Forelimb muscle (tissue), 1 donor: ENCODE measurements at places on chromosomes 7 and 10. TPM values are rescaled to one million over a fixed set of nuclear protein-coding genes. Genes with fewer than 3 reads are reported as not detected.

The MPLKIP gene
- 18.1 TPM for polyA plus RNA-seq

The PNLIP gene
- polyA plus RNA-seq = not detected

The GPC2 gene
- polyA plus RNA-seq = 6.3 TPM

The GDF2 gene
- not detected for polyA plus RNA-seq

The FRAT1 gene
- 1.0 TPM for polyA plus RNA-seq

The FAM25C gene
- polyA plus RNA-seq = not detected

The TACR2 gene
- 0.59 TPM for polyA plus RNA-seq

The PDE1C gene
- 3.0 TPM for polyA plus RNA-seq

The DYNC1I1 gene
- polyA plus RNA-seq = 0.68 TPM

The NPC1L1 gene
- polyA plus RNA-seq = 0.04 TPM

The NODAL gene
- 0.46 TPM for polyA plus RNA-seq

The PON3 gene
- 3.8 TPM for polyA plus RNA-seq

- DNase-seq = no peak
Observed at GRCh38 chr7:26202019-26202990, 760 bp downstream of the CBX3 start.

DNA sequence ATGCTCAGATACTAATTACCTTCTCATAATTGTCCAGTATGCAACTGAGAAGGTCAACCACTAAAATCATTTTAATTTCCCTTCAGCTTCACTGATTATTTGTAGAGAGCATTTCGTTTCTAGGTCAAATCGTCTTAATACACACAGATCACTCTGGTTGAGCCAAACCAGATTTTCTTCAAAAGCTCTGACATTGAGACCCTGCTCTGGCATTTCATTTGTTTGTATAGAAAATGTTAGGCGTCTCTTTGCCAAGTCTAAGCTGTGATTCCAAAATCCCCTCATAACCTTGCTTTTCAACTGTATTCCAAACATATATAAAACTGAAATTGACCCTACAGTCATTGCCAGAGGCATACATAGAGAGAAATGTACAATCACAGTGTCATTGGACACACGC is 520.0 kb downstream of the CNTNAP2 start:
- no peak for DNase-seq

DNA sequence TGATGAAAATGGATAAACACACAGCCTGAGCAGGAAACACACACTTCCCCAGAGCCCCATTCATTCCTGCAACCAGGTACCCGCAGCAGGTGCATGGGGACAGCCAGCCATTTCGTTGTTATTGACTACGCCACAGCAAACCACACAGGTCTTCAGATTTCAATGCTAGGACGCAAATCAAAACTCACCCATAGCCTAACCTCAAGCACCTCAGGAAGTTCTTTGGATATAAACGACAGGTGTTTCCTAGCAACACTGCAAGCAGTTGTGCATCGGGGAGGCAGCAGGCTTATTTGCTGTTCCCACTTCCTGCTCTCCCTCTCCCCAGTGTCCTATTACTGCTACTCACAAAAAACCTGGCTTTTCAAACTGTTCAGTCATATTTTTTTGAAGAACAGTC is 176.5 kb upstream of the FRMD4A start:
- no peak for DNase-seq

DNA sequence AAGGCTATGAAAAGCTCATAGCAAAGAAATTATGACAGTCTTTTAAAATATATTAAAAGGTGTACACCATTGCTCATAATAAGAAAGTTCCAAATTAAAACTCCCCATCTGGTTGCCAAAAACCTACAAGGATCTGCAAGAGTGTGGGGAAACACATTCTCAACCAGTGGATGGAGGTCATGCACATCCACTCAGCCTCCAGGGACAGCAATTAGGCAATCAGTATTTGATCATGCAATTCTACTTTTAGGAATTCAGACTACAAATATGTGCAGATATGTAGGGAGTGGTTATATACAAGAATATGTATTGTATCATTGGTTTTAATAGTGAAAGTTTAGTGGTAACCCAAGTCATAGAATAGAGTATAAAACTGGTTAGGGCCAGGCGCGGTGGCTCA is 157.8 kb downstream of the FGFR2 start:
- DNase-seq = no peak

- DNase-seq = no peak
Observed at GRCh38 chr10:128468462-128468861, 342.2 kb upstream of the MKI67 start.

- no peak for DNase-seq
Observed at GRCh38 chr10:27457966-27458365, 46.1 kb upstream of the RAB18 start.

GRCh38 chr10:74862625-74863024 is 36.2 kb downstream of the KAT6B start:
- no peak for DNase-seq

DNA sequence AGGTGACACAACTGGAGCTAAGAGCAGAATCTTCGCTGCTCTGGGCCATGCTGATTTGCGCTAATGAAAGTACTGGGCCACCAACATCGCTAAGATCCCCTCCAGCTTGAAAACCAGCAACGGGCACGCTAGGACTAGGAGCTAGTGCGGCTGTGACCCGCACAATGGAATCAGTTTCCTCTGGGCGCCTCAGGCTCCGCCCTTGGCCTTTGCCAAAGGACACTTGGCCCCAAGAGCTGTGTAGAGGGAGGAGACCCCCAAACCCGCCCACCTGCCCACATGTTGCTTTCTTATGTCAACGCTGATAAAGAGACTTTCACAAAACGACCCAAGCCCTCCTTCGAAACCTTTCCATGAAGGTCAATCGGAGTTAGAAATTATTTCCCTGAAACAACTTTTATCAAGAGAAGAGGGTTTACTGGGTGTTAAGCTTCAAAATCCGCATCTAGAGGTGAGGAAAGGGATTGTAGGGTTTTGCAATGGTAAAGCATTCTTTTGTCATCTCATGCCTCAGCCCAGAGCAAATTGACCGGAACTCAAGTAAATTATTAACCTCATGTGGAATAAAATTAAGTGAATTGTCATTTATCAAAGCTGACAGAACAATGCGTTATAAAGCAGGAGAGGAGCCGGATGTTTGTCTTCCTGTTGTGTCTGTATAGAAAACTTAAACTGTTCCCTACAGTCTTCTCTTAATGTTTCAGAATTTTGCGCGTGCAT is 9.4 kb downstream of the ABCB5 start:
- DNase-seq = no peak

DNA sequence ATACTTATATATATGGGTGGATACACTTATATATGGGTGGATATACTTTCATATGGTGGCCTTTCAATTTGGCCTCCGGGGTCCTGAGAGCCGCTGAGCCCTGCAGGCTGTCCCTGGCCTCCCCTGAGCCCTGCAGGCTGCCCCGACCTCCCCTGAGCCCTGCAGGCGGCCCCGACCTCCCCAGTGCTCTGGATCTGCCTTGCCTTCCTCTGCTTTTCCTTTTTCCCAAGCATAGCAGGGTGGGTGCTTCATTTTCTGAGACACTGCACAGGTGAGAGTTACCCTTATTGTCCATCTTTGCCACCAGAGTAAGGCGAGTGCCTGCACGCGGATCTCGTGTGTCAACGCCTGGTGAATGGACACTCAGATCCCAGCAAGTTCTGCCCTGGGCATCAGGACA is 106.6 kb downstream of the VIPR2 start:
- no peak for DNase-seq

DNA sequence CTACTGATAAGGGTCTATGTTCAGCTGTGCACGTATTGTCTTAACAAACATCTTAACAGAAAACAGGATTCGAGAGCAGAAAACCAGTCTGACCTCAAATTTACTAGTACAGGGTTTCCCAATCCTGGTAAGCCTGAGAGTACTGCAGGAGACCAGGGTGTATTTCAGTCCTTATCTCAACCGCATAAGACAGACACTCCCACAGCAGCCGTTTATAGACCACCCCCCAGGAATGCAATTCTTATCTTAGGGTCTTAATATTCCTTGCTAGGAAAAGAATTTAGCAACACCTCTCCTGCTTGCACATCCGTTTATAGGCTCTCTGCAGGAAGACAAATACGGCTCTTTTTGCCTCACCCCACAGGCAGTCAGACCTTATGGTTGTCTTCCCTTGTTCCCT is 277.3 kb downstream of the SDK1 start:
- no peak for DNase-seq

DNA sequence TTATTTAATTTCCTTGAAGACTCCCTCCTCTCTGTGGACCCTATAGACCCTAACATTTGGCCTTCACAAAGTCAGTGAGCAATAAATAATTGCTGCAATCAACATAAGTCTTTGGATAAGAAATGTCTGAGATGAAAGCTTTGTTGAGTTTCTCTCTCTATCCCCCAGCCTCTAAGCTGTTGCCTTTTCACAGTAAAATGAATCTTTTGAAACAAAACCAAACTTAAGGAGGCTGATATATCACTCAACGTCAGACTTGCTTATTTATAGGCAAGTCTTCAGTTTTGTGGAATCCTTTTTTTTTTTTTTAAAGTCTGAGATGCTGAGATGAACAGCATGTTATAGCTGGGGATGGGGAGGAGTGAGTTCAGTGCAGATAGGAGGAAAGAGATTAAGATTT is 10.0 kb downstream of the CPED1 start:
- DNase-seq = no peak

- DNase-seq = no peak
Observed at GRCh38 chr10:3167611-3168330, 4.8 kb downstream of the PITRM1 start.

DNA sequence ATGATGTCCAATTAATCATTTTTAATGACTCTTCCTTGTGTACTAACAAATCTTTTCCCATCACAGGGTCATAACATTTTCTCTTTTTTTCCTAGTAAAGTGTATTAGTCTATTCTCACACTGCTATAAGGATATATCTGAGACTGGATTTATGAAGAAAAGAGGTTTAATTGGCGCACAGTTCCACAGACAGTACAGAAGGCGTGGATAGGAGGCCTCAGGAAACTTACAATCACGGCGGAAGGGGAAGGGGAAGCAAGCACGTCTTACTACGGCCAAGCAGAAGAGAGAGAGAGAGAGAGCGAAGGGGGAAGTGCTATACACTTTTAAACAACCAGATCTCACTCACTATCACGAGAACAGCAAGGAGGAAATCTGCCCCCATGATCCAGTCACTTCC is 359.4 kb upstream of the NFE2L3 start:
- DNase-seq = no peak

- no peak for DNase-seq
Observed at GRCh38 chr10:107984149-107984548, 819.6 kb upstream of the SORCS1 start.

GRCh38 chr10:52563360-52563759 is 209.2 kb downstream of the MBL2 start:
- no peak for DNase-seq

- DNase-seq = peak; percentile 35
Observed at GRCh38 chr7:41916450-41916927, 213.6 kb upstream of the INHBA start.

DNA sequence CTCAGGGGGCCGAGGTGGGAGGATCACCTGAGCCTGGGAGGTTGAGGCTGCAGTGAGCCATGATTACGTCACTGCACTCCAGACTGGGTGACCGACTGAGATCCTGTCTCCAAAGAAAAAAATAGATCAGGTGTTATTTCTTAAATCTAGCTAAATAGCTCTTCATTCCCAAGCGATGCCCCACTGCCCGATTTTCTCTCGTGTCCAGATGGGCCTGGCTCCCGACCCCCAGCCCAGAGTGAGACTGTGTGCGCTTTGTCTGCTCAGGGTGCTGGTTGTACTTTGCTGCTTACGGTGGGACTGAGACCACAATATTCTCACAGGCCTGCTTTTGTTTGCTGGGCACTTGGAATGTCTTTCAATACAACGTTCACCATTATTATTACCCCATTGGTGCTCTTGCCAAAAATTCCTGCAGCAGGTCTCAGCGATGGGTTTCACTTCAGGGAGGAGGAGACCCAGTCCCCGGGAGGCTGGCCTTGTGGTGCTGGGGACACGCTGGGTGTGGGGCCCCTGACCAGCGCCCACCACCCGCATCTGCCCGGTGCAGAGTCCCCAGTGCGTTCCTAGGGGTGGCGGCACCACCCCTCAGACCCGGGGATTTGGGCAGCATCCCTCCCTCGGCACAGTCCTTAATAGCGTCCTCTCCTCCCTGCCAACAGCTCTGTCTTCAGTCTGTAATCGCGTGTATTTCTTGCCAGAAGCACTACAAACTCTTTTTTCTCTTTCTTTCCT is 20.4 kb upstream of the DPYSL4 start:
- no peak for DNase-seq
